ENCODE measurements at places on chromosomes 7 and 10. TPM values are rescaled to one million over a fixed set of nuclear protein-coding genes. Genes with fewer than 3 reads are reported as not detected.

- no peak overlapping the region for H3K27ac ChIP-seq
- H3K27me3 ChIP-seq = no peaks in the 10 kb centered on the region
- no peaks in the 10 kb centered on the region for H3K36me3 ChIP-seq
- H3K4me1 ChIP-seq = peaks cover 13% of the 10 kb centered on the region
- DNase-seq = peak; percentile 55
Measured at GRCh38 chr10:89346405-89347254, 18.8 kb downstream of the IFIT3 start.

DNA sequence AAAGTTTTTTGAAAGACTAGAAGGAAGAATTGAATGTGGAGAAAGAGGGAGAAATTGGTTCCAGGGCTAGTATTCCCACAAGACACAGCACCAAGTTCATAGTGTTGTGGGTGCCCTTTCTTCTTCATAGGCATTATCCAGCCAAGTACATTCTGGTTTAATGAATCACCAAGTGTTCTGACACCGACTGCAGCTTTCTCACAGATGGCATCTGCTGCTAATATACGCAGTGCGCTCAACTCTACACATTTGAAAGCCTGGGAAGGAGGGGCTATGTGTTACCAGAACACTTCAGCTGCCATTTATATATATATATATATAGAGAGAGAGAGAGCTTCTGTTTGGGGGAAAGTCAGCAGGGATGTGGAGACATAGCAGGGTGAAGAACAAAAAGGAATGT lies 1168.4 kb downstream of the GATA3 start:
- no peaks in the 10 kb centered on the region for H3K4me1 ChIP-seq
- no peaks in the 10 kb centered on the region for H3K27me3 ChIP-seq
- DNase-seq = no peak
- H3K27ac ChIP-seq = no peak overlapping the region
- no peaks in the 10 kb centered on the region for H3K36me3 ChIP-seq

- no peak for DNase-seq
- no peak overlapping the region for H3K4me3 ChIP-seq
- H3K27me3 ChIP-seq = no peaks in the 10 kb centered on the region
- H3K36me3 ChIP-seq = no peaks in the 10 kb centered on the region
- H3K27ac ChIP-seq = no peak overlapping the region
Measured at GRCh38 chr10:14060320-14061070, 270.2 kb downstream of the FRMD4A start.

The GBX1 gene
- total RNA-seq = not detected

The MBLAC1 gene
- total RNA-seq = 0.72 TPM
